HuH-7.5 (cell line): ENCODE measurements at places on chromosomes 7 and 10.

GRCh38 chr10:68938117-68938516 is 17.9 kb upstream of the DDX21 start:
- no peak for DNase-seq

DNA sequence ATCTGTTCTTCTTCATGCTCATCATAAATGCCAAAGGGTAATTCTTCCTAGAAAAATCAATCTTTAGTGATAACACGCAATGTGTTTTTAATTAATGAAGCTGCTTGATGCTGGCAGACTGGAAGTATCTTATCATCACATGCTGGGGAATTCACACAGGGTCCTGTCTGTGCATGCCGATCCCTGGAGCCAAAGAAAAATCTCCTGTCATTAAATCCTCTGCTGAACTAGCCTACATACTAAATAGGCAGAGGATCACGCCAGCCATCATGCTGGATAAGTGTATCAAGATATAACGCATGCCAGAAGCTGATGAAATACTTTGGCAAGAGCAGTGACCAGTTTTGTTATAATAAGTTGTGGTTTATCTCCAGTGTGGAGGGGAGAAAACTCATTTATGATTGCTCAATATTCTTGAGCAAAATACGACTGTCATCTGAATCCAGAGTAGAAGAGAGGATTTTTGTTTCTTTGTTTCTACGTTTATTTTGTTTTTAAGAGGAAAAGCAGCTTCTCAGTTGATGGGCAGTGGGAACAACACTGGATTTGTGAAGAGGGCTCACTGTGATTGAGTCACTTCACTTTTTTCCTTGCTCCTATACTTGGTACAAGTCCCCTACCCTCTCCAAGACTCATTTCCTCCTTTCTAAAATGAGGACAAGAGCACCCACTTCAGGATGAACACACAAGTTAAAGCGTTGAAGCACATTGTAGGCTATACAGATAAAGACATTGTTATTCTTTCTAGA is 649.1 kb downstream of the TNS3 start:
- no peak for DNase-seq

DNA sequence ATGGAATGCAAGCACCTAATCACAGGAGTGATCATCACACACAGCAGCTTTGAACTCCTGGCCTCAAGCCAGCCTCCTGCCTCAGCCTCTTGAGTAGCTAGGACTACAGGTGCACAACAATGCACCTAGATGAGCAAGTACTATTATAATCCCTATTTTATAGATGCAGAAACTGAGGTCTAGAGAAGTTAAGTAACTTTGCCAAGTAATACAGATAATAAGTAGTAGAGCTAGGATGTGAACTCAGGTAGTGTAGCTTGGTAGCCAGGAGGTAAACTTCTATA is 33.7 kb downstream of the DNAJC12 start:
- DNase-seq, result no peak

GRCh38 chr10:14409247-14409646 is 78.5 kb upstream of the FRMD4A start:
- no peak for DNase-seq

DNA sequence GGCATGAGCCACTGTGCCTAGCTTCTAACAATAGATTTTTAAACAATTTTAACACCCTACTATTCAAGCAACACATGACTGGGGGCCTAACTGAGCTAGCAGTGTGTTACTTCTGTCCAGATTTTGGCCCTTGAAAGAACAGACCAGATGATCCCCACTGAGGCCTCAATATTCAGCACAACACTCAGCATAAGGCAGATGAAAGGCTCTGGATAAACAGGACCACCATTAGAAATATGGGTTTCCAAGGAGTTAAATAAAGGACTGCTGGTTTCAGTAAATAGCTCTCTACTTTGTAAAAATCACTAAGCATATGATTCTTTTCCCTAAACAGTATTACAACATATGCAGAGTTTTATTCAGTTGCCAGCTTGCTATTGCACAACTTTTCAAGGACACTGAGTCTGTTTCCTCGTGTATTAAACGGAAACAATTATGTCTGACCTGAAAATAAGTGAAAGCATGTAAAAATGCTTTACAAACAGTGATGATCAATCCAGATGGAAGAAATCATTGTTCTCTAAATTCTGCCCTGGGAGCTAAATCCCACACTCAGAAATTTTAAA is 23.8 kb upstream of the FZD1 start:
- no peak for DNase-seq

DNA sequence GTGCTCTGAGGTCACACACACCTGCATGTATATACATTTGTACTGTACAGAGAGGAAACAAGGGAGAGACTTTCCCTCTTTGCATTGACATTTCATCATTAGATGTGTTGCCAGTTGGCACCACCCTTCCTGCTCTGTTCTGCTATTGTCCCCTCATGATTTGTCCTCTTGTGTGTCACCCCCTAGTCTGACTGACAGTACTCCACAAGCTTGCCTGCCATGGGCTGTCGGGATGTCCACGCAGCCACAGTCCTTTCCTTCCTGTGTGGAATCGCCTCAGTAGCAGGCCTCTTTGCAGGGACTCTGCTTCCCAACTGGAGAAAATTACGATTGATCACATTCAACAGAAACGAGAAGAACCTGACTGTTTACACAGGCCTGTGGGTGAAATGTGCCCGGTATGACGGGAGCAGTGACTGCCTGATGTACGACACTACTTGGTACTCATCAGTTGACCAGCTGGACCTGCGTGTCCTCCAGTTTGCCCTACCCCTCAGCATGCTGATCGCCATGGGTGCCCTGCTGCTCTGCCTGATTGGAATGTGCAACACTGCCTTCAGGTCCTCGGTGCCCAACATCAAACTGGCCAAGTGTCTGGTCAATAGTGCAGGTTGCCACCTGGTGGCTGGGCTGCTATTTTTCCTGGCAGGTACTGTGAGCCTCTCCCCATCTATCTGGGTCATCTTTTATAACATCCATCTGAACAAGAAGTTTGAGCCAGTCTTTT is 9.4 kb downstream of the CLDN12 start:
- no peak for DNase-seq

DNA sequence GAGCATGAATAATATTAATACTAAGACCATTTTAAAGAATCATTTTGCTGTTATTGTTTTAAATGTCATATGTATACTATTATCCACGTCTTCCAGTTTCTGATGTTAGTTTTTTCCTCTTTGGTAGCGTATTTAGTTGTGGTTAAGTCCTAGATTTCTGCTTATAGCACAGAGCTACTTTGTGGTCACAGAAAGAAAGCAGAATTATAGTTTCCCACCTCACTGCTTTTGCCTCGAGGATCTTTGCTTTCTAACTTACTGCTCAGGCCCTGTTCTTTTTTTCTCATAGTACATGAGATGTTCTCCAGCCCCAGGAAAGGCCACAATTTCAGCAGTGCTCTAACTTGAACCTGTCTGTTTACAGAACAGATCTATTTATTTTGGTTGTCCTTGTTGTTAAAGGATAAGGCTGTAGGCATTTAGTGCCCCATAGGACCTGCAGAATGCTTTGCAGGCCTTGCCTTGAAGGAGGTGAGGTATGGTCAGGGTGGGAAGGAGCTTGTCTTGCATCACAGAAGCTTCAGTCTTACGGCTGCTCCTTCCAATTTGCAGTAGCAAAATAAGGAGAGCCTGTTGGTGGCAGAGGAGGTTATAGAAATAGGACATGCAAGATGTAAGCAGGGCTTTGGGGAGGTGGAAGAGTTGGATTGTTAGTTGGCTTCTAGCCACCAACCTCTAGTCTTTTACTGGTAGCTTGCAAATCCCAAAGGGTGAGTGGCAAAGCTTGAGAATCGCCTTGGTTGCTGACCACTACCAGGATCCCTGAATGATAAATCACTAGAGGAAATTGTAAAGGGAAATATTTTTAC is 129.1 kb downstream of the LRRC4 start:
- no peak for DNase-seq

- no peak for DNase-seq
Measured at GRCh38 chr10:7829289-7829834, 11.1 kb downstream of the TAF3 start.

- peak; percentile 35 for DNase-seq
Measured at GRCh38 chr7:30164567-30164966, 29.8 kb downstream of the MTURN start.

- no peak for DNase-seq
Measured at GRCh38 chr10:70772627-70773026, 12.6 kb downstream of the TBATA start.

- no peak for DNase-seq
Measured at GRCh38 chr7:11642276-11642675, 189.7 kb downstream of the THSD7A start.

DNA sequence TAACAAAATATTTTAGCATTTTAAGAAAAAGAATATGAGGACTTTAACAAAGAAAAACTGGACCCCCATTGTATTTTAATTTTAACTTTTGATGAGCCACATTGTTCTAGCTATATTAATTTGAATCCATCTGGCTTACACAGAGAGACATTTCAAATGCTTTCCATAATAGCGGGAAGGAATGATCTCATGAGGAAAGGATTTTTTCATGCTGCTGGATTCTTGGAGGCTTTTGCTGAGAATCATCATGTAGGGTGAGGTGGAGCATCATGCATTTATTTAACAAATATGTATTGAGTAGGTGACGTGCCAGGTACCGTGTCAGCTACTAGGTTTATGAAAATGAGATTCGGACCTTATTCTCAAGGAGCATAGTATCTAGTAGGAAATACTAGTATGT is 1006.3 kb downstream of the SORCS1 start:
- DNase-seq, result no peak

GRCh38 chr10:76336213-76336963 is 905.0 kb downstream of the LRMDA start:
- DNase-seq, result no peak

DNA sequence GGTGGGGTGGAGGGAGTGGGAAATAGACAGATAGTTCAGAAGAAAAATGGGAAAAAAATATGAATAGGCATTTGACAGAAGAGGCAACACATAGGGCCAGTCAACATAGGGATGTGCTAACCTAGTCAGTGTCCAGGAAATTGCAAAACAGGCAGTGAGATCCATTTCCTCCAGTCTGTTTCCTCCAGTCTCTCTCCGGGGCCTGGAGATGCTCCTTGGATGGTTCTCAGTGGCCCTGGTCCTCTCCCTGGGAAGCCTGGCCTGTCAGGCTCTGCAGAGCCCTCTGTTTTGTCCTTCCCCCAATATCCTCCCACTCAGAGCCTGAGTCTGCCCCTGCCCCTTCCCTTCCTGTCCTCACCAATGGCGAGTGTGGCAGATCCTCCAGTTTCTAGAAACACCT is 52.6 kb downstream of the SYPL1 start:
- no peak for DNase-seq

- no peak for DNase-seq
Measured at GRCh38 chr7:135815033-135815432, 66.4 kb upstream of the FAM180A start.

DNA sequence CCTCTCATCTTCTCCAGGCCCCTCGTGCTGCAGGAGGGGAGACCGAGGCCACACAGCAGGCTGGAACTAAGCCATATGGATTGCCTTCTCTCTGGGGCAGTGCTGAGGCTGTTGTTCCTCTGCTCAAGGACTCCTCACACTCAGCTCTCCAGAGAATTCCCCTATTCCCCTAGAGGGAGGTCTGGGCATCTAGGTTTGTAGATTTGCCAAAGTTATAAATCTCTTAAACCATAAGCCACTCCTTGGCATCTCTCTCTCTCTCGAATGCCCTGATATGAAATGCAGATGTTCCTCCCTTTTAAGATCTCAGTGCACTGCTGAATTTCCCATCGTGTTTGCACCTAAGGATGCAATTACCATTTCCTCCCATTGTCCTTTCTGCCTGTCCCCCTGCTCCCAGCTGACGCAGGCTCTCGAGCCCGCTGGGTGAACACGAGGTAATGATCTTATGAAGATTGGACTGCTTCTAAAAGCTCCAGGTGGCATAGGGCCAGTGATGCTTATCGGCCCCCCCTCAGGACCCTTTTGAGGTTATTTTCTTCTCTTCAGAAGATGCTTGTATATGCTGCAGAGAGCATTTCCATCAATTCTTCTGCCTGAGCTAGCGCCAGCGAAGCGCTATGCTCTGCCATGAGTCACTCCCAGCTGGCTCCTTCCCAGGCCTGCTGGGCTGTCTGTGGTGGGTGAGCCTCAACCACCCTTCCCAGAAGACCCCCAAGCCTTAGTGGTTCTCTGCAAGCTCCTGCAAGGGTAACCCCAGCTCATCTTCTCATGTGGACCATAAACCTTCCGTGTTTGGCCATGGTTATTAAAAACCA is 41.6 kb upstream of the AQP1 start:
- DNase-seq, result no peak

DNA sequence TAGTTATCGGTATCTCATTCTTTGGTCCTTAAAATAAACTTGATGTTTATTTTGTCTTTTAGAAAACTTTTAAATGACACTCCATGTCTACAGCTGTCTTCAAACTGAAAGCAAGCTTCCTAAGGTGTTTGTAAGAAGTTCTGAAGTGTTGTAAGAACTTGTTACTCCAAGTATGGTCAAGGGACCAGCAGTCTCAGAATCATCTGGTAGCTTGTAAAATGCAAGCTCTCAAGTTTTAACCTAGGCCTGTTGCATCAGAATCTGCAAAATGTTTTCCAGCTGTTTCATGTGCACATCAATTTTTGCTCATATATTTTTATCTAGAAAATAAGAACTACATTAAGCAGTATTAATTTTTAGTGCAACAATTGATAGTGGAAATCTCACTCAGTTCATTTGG is 104.1 kb downstream of the THSD7A start:
- DNase-seq, result no peak

GRCh38 chr10:28722065-28722803 is 44.9 kb downstream of the BAMBI start:
- DNase-seq, result peak; percentile 25

GRCh38 chr10:63392224-63392623 is 73.6 kb downstream of the JMJD1C start:
- no peak for DNase-seq
